ENCODE measurements at places on chromosomes 12 and 14.

DNA sequence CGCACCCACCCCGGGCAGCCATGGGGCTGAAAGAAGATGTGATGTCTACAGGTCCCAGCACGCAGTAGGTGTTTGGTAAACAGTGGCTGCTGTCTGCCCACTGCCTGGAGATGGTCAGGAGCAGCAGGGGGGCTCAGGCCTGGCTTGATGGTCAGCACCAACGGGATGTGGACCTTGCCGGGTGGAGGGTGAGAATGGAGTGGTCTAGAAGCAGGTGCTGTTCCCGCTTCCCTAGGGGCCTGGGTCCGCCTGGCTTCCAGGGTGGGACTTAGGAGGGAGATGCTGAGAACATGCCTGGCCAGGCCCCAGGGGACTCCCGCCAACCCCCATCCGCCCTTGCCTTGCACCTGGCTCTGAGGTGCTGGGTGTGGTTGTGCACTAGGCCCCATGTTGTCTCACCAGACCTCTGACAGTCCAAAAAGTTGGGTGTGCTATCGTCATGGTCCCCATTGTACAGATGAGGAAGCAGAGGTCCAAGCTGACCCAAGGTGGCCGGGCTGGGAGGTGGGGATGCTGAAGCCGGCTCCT is 12.9 kb downstream of the FAM222A start:
- no peak for DNase-seq

- no peak for DNase-seq
These were observed 297.6 kb downstream of the EGLN3 start for GRCh38 chr14:33653308-33653695.

DNA sequence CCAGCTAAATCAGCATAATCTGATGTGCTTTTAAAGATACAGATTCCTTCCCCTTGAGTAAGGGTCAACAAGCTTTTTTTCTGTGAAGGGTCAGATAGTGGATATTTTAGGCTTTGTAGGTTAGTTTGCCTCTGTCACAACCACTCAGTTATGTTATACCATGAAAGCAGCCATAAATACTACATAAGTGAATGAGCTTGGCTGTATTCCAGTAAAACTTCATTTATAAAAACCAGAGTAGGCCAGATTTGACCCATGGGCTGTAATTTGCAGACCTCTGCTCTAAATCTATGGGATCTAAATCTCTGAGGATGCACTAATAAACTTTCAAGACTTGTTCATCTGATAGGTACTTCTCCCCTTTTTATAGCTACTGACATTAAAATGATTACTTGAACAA is 47.7 kb downstream of the LEMD3 start:
- no peak for DNase-seq

DNA sequence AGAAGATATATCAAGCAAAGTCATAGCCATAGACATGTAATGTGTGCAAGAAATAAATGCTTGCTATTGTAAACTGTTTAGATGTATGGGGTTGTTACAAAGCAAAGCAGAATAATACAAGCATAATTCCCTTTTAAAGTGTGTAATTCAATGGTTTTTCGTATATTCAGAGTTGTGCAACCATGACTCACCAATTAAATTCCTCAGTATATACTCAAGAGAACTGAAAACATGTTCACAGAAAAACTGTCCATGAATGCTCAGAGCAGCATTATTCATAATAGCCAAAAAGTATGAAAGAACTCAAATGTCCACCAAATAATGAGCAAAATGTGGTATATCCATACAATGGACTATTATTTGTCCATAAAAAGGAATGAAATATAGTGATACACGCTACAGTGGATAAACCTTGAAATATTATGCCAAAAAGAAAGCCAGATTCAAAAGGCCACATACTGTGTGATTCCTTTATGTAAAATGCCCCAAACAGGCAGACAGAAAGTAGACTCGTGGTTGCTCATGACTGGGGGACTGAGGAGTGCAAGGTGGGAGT is 9.3 kb downstream of the GXYLT1 start:
- no peak for DNase-seq

- DNase-seq, result no peak
These were observed 37.8 kb upstream of the PTPRQ start for GRCh38 chr12:80406253-80406652.

DNA sequence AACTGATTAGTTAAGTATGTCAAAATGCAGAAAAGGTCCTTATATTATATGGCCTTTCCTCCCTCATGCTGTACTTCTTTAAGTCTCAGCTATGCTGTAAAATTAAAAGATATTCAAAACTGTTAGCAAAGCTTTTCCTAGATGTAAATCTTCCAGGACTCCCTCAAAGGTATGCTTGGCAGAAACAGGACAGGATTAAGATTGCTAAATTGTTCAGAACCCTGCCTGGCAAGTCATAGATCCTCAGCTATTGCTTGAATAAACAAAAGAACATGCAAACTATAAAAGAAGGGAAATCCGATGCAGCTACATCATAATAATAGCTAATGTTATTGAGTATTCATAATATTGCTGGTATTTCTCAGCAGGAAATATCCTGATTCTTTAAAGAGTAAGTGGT is 322.6 kb downstream of the CCDC91 start:
- DNase-seq, result no peak

DNA sequence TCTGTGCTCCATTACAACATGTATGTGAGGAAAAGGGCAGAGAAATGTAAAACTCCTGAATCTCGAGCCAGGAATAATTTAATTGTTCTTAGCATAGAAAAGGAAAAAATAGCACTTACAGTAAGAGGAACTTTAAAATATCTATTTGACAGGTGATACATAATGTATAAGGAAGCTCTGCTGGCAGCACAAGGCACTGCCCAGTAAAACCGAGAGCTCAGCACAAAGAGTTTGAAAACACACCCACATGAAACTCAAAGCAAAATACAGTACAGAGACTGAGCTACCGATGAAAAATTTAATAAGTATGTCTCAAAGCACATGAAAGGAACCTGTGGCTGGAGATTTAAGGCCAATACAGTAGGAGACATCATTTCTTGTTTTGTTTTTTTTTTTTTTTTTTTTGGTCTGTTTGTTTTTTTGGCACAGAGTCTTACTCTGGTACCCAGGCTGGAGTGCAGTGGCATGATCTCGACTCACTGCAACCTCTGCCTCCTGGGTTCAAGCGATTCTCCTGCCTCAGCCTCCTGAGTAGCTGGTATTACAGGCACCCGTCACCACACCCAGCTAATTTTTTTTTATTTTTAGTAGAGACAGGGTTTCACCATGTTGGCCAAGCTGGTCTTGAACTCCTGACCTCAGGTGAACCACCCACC is 19.2 kb downstream of the CLIP1 start:
- no peak for DNase-seq

DNA sequence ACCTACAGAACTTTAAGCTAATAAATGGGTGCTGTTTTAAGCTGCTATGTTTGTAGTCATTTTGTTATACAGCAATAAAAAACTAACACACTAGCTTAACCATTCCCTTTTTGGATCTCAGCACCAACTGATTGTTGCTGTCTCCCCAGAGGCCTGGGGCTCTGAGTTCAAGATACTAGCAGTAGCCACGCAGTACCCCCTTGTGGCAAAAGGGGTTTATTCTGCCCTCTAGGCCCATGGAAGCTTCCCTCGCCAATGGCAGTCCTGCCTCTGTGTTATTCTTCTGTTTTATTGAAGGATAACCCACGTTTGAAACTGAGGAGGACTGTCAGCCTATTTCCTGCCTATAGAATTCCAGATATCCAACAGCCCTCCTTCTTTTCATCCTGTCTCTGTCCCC is 455.3 kb upstream of the ATP2B1 start:
- DNase-seq, result no peak

DNA sequence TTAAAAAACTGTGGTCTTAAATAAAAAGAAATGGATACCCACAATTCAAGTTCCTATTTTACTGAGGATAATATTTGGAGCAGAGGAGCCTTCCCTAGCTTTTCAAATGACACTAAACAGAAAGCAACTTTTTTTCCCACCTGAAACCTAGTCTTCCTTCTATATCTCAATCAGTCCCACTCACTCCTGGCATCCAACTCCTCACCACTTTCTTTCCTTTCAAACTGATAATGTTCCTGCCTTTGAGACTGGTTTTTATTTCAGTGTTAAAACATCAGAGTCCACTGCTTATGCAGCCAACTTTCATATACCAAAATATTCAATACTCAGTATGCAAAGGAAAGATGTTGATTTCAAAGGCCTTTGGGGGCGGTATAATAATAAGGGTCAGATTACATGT is 225.6 kb downstream of the GXYLT1 start:
- no peak for DNase-seq

DNA sequence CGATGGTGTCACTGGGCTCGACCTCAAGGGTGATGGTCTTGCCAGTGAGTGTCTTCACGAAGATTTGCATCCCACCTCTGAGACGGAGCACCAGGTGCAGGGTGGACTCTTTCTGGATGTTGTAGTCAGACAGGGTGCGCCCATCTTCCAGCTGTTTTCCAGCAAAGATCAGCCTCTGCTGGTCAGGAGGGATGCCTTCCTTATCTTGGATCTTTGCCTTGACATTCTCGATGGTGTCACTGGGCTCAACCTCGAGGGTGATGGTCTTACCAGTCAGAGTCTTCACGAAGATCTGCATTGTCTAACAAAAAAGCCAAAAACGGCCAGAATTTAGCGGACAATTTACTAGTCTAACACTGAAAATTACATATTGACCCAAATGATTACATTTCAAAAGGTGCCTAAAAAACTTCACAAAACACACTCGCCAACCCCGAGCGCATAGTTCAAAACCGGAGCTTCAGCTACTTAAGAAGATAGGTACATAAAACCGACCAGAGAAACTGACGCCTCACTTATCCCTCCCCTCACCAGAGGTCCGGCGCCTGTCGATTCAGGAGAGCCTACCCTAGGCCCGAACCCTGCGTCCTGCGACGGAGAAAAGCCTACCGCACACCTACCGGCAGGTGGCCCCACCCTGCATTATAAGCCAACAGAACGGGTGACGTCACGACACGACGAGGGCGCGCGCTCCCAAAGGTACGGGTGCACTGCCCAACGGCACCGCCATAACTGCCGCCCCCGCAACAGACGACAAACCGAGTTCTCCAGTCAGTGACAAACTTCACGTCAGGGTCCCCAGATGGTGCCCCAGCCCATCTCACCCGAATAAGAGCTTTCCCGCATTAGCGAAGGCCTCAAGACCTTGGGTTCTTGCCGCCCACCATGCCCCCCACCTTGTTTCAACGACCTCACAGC is 717 bp downstream of the UBC start:
- DNase-seq, result no peak

DNA sequence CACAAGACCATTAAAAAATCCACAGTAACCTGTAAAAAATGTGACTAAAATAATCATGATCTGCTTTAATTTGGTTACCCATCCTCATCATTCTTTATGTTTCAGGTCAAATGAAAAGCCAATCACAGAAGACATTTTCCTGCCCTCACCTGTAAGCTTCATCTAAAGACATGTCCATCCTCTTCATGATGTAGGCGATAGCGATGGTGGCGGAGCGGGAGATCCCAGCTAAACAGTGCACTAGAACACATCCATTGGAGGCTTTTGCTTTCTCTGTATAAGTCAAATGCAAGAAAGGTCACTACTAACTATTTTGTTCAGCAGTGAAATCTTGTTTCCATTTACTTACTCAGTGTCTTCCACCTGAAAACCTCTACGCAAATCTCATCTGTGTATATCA is 82.6 kb downstream of the DUSP16 start:
- DNase-seq, result no peak

DNA sequence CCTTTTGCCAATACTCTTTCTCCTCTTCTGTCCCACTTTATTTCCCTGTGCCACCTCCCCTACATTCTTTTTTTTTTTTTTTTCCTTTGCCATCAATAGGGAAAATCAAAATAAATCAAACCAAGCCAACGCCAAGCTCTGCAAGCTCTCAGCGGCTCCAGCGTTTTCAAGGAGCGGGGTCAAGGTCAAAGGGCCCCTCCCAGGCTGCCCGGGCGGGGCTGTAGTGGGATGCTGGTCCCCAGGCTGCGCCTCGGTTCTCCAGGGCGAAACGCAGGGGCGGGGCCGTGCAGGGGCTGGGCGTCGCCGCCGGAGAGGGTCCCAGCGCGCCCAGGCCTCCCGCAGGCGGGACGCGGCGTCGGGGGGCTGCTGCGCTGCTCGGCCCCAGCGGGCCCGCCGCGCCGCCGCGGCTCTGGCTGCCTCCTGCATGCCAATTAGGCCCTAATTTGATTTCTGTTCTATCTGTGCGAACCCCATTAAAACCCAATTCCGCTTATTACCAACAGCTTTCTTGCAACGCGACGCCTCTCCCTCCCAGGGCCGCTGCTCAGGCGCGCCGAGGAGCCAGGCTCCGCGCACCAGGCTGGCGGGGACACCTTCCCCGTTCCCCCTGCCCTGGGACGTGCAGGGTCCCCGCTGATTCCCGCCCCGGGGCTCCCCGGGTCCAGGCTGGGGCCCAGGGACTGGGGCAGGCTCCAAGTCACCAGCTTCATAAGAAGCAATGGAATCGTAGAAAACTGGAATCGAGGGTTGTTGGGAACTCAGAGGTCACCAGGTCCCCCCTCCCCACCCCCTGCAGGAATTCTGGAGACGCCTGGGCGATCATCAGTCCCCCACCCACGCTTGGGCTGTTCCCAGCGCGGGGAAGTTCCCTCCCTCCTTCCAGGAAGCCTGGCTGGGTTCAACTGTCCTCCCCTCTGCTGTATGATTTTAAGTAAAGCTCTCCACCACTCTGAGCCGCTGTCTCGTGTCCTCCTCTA is 50.7 kb upstream of the MAP1LC3B2 start:
- DNase-seq, result no peak

GRCh38 chr12:70290116-70290515 is 46.9 kb downstream of the CNOT2 start:
- DNase-seq, result no peak

GRCh38 chr12:110917961-110918360 is 2.4 kb downstream of the MYL2 start:
- DNase-seq, result peak; percentile 26

DNA sequence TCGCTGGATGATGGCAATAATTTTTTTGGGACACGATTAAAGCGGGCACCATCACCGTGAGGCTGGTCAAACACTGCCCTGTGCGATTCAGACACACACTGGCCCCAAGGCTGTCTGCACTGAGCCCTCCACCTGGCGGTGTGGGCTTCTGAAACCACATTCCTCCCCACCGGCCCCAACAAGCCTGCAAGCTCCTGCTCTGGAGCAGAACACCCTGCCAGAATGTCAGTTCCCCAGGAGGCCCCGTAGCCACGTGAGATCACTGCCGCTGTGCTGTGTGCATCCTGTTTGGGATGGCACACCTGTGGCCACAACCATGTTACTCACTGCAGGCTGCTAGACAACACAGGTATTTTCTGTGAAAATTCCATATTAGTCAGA is 7.9 kb downstream of the GSC start:
- DNase-seq, result no peak

DNA sequence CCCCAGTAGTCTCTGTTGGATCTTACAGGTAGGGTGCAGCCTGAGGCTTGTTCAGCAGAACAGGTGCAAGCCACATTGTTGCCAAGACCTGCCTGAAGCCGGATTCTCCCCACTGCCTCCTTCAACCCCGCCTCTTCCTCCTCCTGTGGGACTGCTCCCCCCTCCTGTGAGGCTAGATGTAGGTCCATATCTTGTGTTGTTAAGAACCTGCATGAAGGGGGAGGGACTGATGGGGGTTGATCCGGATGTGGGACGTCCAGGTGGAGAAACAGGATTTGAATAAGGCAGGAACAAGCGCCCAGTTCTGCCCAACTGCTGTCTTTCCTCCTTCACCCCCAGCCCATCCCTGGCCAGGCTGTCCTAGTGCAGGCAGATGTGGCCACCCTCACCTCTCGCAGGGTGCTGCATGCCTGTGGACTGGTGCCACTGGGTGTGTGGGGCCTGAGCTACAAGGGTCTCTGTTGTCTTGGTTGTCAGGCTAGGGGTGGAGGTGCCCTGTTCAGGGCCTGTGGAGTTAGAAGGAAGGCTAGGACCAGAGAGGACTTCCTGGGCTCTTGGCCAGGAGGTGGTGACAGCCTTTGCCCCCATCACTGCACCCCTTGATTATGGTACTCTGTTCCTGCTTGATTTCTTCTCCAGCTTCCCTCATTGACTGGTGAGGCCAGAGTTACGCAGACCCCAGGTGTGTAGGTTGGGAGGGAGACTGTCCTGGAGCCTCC is 1.4 kb downstream of the NR4A1 start:
- DNase-seq, result no peak
